ENCODE measurements at places on chromosomes 12 and 14.

DNA sequence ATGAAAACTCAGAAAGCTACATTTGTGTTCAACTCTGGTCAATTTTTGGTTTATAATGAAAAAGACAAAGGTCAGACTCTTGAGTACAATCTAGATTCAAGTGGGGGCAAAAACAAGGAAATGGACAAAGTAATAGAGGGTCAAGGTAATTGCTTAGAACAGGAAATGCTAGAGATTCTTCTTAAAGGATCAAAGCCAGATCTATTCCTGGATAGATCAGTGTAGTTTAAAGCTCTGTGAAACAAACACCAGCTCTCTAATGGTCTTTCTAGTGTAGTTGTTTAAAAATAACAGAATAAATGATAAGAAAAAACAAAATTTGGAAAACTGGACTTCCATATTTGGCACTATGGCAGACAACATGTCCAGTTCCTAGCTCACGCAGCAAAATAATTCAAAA is 70.7 kb upstream of the SLC8A3 start:
- no peak for DNase-seq

DNA sequence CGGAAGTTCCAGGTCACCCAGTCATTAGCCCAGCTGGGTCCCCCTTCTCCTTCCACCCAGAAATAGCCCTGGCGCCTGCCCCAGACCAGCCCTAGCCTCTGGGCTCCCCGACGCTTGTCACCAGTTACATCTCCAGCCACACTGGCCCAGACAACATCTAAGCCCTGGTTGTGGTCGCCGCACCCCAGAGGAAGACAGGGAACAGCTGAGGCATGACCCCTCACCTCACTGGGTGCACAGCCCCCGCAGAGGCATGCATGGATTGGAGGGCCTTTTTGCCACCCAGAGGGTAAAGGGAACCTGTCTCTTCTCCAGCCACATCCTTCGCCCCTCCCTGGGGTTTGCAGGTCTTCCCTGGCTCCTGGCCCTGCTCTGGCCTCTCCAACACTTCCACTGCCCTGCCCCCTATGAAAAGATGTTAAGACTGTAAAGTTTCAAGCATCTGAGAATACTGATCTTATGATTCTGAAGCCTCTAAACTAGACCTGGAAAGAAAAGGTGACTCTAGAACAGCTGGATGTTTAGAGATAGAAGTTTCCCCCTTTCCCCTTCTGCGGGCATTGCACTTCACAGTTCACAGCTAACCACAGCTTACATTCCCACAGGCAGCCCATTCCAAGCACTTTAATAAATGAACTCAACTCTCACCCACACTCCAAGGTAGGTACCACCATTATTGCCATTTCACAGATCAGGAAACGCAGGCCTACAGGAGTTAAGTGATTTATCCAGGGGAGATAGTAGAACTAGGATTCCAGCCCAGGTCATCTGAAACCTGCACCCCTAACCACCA is 14.7 kb downstream of the TMEM119 start:
- no peak for DNase-seq

GRCh38 chr12:96195845-96196451 is 1.8 kb downstream of the ELK3 start:
- peak; percentile 89 for DNase-seq

- no peak for DNase-seq
Observed at GRCh38 chr12:94261786-94262185, 113.4 kb downstream of the PLXNC1 start.

DNA sequence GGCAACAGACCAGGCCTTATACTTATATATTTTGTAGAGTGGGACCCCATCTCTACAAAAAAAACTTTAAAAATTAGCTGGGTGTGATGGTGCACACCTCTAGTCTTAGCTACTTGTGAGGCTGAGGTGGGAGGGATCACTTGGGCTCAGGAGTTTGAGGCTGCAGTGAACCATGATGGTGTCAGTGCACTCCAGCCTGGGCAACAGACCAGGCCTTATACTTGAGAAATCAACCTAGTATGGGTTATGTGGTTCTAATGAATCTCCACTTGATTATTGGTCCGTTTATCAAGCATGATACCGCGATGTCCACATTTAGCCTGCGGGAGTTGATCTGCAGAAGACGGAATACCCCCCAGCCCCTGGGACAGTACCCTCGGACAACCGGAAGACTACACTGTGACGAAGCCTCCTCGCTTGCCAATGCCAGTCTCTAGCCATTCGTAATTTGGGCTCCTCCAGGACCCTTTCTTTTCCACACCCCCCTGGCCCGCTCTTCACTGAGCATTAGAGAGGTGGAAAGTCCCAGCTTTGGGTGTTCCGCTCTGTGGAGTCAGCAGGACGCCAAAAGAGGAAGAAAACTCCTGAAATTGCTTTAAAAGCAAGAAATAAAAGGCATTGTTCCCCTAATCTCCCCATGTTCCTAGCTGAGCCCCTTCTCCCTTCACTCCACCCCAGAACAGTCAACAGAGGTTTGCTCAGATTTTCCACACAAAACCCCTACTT is 19.4 kb downstream of the LTBP2 start:
- no peak for DNase-seq

DNA sequence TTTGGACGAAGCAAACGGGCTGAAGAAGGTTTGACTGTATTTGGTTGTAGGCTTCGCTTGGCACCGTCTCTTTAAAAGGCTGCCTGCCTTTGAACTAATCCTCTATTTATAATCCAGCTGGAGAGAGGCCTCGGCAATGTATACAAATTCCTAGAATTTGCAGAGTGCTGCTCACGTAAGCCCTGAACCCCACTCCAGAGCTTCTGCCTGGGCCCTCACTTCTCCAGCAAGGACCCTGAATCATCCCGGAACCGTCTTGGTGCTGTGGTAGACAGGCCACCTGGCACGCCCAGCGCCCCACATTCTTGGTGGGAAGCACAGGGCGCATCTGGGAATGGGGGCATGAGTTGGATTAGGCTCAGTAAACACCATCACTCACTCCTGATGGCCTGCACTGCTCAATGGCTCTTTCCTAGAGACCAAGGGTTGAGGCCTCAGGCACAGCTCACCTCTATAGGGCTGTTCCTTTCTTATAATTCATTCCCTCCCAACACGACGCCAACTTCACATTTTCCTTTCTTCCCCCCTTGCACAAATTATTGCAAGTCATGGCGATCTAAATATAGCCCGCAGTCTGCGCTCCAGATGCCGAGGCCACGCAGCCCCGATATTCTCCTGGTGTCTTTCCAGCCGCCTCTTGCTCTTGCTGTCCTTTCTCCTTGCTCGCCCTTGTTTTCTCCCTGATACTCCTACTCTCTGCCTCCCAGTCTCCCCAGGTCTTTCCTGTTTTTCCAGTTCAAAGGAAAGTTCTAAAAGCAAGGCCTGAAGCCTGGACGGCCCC is 141.0 kb downstream of the ZFP36L1 start:
- DNase-seq, result peak; percentile 45

- DNase-seq, result no peak
Observed at GRCh38 chr14:99440278-99440677, 40.4 kb downstream of the SETD3 start.

DNA sequence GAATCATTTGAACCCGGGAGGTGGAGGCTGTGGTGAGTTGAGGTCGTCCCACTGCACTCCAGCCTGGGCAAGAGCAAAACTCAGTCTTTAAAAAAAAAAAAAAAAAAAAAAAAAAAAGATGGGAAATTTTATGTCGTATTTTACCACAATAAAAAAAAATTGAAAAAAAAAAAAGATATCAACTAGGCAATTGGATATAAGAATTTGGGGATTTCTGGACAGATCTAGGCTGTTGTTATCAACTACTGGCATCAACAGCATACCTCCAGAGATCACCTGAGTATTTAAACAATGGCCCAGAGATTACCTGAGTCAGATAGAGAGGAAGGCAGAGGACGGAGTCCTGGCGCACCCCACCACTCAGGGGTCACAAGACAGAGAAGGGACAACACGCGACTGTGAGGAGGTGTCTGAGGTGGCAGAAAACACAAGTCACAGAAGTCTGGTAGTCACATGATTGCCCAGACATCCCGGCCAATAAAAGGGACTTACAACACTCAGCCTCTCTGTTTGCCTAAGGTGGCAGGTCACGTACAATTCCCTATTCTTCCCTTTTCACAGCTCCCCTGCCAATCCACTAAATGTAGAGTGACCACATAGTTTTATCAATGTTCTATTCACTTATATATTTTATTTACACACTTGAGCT is 1.8 kb downstream of the SPRING1 start:
- no peak for DNase-seq

DNA sequence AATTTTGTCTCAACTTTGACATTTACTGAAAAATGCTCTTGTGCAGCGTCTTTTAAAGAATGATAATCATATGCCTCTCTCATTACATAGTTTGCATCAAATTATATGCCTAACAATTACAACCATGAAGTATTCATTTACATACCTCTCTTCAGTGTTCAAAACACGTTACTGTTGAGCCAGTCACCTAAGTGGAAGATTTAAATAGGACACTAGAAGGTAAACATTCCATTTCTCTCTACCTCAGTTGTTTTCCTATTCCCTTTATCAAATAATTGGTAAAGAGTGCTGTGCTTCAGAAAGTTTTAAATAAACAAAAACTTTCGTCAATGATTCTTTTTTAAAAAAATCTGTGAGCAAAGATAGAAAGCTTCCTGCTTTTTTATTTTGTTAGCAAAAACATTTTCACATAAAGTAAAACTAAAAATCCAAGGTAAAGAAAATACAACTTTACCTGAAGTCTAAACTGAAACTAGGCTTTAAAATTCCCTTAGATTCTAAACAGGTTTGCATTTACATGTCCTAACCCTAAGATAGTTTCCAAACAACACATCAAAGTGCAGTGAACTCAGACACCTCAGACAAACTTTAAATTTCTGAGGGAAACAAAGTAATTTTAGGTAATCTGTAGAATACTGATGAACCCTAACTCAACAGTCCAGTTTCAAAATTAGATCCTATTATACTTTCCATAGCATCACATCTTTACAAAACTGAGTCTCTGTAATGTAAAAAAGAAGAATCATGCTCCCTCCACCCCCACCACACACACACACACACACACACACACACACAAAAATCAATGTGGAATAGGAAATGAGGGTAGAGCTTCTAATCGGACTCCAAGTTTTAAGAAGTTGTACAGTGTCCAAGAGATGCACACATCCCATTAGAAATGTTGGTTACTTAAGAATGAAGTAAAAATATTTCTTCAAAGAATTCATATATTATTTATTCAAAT is 46.2 kb downstream of the PAWR start:
- DNase-seq, result no peak

DNA sequence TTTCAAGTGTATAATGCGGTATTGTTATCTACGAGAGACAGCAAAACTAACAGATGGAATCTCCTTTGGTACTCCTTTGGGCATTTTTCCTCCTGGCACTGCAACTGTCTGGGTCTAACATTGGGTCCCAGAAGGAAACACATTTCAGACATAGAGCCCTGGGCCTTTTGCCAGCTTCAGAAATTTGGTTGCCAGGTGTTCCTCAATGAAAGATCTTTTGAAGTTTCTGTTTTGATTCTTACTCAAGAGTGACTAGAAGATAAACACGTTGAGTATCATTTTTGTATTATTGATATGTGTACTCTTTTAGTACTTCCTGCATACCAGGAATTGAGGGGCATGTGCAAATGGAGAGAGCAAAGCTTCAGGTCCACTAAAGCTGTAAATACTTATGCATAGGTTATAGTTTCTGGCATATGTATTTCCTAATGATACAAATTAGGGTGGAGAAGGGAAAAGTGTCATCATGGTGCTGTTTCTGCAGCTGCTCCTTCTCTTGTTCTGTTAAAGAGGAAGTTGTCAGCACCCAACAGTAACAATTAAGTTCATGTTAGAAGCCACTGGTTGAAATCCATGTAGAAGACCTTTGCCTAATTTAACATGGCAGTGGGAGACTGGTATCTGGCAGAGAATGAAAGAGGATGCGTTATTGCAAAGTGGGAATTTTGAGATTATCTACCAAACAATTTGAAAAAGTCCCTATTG is 53.5 kb downstream of the SLC38A6 start:
- DNase-seq, result no peak

GRCh38 chr12:124852329-124852831 is 11.3 kb downstream of the SCARB1 start:
- no peak for DNase-seq

DNA sequence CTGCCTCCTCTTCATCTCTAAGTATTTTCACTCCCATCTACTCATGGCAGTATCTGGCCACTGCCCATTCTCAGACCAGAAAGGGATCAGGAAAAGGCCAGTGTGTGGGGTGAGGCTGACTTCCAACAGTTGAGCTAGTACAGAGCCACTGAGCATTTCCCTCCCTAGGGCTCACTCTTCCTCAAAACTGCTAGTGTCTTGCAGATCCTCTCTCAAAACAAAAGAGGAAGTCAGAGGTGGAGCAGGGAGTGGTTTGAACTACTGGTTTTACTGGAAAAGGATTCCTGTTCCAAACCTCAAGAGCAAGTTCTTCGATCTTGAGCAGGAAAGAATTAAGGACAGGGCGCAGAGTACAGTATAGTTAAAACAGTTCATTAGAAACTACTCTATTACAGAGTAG is 11.7 kb upstream of the RNASE10 start:
- no peak for DNase-seq

DNA sequence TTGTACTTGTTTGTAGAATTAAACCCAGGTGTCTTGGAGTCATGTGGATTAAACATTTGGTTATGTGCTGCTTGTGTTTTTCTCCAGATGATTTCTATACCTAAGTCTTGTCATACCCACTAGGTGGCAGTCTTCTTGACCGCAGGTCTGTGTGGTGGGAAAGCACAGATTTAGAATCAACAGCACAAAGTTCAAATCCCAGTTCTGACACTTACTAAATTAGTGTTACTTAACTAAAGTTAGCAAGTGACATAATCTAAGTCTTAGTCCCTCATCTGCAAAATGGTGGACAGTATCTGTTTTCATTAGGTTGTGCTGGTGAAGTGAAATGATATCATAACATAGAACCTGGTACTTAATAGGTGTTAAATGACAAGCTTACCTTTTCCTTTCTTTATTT is 151.0 kb upstream of the ARHGAP5 start:
- peak; percentile 43 for DNase-seq

DNA sequence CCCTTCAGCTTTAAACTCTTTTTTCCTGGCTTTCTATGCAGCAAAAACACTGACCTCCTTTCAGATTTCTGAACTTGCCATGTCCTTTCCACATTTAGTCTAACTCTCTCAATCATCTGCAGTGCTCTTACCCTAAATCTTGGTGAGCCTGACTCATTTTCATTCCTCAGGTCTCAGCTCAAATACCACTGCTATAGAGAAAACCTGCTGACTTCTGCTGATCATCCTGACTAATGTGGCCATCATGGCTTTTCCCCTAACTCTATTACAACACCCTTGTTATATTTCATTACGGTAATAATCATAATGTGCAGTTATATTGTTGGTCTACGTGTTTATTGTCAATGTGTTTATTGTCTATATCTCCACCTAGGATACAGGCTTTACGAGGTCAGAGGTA is 207.3 kb upstream of the OR4E1 start:
- DNase-seq, result no peak

- DNase-seq, result peak; percentile 90
Observed at GRCh38 chr14:64209444-64210131, 84.6 kb downstream of the ESR2 start.

GRCh38 chr12:7857971-7858370 is 14.7 kb downstream of the SLC2A14 start:
- no peak for DNase-seq
